ENCODE measurements at places on chromosomes 3 and 15.

GRCh38 chr15:94236608-94237007 is 5.2 kb downstream of the MCTP2 start:
- no peak for DNase-seq

DNA sequence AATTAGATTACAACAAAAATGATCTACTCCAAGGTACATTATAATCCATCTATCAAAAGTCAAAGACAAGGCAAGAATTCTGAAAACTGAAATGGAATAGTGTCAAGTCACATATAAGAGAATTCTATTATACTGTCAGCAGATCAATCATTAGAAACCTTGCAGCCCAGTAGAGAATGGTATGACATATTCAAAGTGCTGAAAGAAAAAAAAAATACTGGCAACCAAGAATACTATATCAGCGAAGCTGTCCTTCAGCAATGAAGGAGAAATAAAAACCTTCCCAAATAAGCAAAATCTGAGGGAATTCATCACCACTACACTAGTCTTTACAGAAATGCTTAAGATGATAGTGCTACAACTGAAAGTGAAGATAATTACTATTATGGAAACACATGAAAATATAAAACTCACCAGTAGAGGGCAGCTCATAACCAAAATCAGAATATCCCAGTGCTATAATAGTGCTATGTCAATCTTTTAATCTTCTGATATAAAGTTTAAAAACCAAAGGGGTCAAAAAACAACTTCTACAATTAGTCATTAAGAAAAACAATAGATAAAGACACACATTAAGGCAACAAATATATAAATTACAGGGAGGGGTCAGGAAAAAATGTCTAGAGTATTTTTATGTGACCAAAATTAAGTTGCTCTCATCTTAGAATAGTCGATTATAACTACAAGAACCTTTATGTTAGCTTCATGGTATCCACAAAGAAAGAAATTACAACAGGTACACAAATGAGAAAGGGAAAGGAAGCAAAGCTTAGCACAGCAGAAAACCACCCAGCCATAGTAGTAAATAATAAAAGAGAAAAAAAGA is 190.7 kb upstream of the CNTN6 start:
- no peak for DNase-seq

DNA sequence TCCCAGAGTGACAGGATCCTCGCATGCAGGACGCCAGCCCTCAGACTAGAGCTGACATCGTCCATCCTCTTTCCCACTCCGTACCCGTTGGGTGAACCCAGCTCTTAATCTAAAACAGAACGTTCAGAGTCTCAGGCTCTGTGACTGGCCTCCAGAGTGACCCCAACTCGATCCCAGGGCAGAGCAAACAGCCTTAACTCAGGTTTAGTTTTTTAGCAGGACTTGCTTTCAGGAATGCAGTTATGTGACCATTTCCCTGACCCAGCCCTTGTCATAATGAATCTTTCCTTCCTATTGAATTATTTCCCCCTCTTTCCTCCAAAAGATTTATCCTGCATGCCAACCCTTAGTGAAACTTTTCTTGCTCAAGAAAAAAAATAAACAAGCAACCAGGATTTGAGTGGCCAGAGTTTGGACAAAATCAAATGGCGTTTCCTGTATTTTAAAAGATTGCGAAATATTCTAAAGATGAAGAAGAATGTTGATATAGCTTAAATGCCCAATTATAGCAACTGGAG is 47.8 kb upstream of the RARB start:
- no peak for DNase-seq

DNA sequence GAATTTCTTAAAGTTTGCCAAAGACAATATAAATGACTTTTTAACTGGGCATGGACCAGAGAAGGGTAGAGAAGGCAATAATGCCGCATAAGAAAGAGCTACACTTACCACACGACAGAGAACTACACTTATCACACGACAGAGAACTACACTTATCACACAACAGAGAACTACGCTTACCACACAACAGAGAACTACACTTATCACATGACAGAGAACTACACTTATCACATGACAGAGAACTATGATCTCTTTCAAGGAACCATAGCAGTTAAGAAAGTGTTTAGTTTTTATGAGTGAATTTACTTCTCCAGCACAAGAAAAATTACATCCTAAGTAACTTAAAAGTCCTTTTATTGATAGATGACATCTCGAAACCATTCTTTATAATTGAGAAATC is 32.0 kb downstream of the DCUN1D1 start:
- no peak for DNase-seq

GRCh38 chr15:99590913-99591646 is 25.3 kb downstream of the MEF2A start:
- DNase-seq, result no peak

- DNase-seq, result no peak
These were observed 76.6 kb upstream of the PIAS1 start for GRCh38 chr15:67977414-67978089.

GRCh38 chr3:184582646-184583577 is 21.3 kb downstream of the EPHB3 start:
- no peak for DNase-seq

- no peak for DNase-seq
These were observed 61.0 kb downstream of the TLE3 start for GRCh38 chr15:70036585-70037291.

GRCh38 chr15:78111788-78112187 is 19.4 kb downstream of the SH2D7 start:
- no peak for DNase-seq

DNA sequence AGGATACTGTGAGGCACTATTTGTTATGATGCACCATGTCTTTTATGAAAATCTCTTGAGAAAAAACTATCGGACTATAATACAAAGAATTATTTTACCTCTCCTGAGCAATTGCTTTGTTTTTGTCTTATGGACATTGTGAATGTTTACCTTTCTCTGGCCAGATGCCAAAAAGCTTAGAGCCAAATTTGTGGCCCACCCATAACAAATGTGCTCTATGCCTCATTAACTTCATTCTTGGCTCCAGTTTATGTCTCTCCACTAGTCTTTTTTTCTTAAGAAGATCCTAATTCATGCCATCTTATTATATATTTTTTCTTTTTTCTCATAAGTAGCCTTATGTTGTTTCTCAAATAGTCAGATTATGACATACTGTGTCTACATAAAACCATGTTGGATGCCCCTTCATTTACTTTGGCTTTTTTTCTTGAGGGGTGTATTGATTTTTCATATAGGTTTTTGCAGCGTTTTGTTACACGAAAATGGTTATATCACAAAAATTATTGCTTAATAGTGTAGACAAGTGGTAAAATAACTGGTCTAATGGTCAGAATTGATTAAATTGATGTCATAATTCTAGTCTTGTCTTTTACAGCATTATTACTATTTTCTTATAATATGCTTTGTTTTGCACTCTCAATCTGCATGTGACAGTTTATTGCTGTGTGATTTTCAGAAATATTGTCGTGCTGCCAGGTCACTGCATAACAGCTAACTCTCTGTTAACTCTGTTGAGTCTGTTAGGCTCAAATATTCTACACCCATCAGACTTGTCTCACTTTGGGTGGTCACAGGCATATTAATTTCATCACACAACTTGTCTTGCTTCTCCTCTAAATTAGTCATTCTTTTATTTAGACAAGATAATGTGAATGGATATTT is 18.2 kb downstream of the SENP8 start:
- DNase-seq, result no peak

DNA sequence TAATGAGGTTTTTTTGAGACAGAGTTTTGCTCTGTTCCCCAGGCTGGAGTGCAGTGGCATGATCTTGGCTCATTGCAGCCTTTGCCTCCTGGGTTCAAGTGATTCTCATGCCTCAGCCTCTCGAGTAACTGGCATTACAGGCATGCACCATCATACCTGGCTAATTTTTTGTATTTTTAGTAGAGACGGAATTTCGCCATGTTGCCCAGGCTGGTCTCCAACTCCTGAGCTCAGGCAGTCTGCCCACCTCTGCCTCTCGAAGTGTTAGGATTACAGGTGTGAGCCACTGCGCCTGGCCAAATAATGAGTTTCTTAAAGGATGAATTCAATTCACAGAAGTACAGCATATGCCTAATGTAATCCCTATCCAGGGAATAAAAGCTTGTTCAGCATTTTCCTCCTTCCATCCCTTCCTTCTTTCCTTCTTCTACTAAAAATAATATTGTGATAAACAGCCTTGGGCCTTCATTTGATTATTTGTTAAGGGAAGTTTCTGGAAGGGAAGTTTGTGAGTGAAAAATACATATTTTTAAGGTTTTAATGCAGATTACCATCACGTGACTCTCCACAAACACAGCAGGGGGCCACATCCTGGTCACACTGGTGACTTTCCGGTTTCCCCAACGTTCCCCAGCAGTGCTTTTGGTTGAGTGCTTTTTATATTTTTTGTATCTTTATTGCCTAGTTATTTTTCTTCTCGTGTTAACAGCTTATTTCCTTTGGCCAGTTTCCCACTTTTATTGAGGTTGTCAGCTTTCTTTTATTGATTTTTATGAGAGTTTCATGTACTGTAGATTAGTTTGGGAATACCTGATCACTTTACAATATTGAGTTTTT is 116.8 kb downstream of the USP13 start:
- DNase-seq, result no peak

DNA sequence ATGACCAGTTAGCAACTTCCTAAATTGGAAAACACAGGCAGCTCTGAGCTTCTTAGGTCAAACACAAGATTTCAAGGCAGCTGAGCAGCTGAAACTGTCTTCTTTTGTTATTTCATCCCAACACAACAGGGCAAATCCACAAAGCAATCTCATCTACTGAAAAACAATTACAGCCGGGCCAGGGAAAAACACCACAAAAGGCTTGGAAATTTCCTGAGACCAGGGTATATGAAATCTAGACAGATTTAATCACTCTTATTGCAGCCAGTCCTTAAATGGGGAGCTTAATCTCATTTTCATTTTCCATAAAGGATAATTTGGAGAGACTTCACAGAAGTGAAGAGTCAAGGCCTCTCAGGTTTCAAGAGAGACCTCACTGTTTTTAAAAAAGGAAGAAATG is 181.8 kb downstream of the SSR3 start:
- no peak for DNase-seq

DNA sequence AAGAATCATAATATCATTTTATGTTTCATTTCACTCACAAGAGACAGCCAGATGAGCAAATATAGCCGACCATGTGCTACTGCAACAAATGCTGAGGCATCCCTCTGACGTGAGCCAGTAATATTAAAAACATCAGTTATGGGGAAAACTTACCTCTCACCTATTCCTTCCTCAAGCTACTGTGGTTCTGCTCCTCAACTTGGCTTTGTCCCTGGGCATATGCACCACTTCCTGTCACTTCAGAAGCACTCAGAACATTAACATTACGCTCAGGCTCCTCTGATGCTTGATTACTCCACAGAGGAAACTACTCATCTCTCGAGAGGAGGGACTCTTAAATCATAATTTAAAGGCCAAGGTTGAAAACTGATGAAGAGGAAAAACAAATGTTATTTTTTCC is 457.0 kb upstream of the ALCAM start:
- no peak for DNase-seq

- DNase-seq, result no peak
These were observed 12.2 kb upstream of the XYLB start for GRCh38 chr3:38334142-38335055.

DNA sequence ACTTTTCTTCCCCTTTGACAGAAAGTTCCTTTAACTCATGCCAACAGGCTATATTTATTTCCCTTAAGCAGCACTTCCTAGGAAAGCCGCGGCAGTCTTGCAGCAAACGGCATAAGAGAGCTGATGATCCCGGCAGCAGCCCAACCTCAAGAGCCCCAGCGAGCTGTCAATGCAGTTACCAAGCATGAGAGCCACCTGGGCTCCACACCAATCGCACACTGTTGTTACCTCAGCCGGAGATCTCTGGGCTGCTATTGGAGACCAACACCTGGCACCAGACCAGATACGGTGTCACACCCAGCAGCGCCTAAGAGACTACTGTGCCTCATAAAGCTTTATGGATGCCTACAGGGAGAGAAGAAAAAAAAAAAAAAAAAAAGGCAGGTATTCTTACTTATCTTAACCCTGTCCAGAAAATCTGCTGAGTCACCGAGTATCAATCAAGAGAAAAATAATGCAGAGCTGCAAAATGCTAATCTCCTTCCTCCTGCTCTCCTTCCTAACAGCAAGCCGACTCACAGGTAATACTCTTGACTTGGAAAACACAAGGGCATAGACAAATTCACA is 11.7 kb downstream of the ABCC5 start:
- no peak for DNase-seq

GRCh38 chr15:88908123-88908522 is 5.1 kb downstream of the MFGE8 start:
- DNase-seq, result no peak

GRCh38 chr3:151564261-151564660 is 103.4 kb upstream of the IGSF10 start:
- no peak for DNase-seq

DNA sequence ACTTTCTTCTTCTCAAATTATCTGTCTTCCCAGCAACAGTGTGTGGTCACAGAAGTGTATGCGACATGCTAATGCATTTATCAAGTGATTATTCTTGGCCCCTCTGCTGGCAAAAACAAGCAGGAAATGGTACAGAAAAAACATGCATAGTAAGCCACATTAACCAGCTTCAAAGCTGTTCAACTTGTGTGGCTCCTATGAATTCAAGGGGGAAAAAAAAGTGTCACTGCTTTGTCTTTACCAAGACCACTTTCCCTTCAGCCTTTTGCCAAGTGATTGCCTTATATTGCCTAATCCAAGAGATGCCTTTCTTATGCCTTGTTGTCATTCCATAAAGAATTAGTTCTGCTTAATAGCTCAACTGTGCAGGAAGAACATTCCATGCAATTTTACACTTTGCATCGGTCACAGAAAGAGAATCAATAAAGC is 39.1 kb downstream of the PRTG start:
- no peak for DNase-seq

DNA sequence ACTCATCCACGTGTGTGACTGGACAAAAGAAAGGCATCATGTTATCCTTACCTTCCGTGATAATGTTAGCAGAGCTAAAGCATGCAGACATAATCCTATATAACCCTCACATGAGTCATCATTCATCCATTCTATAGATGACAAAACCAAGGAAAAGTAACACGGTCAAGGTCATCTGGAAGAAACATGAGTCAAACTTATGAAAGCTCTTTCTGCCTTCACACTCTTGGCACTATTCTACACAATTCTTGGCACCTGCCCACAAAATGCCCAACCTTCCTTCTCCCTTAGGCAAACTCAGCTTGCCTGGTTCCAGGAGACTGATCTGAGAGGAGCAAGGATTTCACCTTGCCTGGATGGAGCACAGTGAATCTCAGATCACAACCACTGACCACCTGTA is 66.9 kb downstream of the PRICKLE2 start:
- DNase-seq, result no peak

GRCh38 chr3:126557415-126557745 is 1.4 kb downstream of the C3orf22 start:
- no peak for DNase-seq

- DNase-seq, result no peak
These were observed 78.7 kb upstream of the IGSF10 start for GRCh38 chr3:151539599-151539998.

- no peak for DNase-seq
These were observed 29.2 kb downstream of the XXYLT1 start for GRCh38 chr3:195241592-195242355.

Measured in GOT3 (cell line).